ENCODE measurements at places on chromosomes 1 and 21.

- DNase-seq = no peak
Measured at GRCh38 chr1:12409681-12410080, 179.9 kb downstream of the VPS13D start.

DNA sequence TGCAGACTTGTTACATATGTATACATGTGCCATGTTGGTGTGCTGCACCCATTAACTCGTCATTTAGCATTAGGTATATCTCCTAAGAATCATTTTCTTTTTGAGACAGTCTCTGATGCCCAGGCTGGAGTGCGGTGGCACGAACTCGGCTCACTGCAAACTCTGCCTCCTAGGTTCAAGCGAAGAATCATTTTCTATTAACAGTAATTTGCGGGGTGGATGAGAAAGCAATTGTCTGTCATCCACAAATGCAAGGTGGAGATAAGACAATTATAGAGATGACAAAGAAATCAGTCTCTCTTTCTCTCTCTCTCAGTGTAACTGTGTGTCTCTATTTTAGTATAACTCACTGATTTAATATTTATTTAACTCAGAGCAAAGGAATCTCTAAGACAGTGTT lies 131.0 kb upstream of the KIAA1614 start:
- no peak for DNase-seq

DNA sequence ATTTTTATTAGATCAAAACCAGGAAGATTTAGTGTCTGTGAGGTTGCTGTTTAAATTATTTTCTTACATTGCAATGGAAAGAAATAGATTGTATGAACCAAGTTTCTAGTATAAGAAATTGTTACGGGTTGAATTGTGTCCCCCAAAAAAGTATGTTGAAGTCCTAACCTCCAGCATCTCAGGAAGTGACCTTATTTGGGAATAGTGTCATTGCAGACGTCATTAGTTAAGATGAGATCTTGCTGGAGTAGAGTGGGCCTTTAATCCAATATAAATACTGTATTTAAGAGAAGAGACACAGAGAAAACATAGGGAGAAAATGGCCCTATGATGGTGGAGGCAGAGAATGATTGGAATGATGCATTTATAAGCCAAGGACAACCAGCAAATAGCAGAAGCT lies 188.7 kb upstream of the SAMSN1 start:
- DNase-seq = no peak

DNA sequence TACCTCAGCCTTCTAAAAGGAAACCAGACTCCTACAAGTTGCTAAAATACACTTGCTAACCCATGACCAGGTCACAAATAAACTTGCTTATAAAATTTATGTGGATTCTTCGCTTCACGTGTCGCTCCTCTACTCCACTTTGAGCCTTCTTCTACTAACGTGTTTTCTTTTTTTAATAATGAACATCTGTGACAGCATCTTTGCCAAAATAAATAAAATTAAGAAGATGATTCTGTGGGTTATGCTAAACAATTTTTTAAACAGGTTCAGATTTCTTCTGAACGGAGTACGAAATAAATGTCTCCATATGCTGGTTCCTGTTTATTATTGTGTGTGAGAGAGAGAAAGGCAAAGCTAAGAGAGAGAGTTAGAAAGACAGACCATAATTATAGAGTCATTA lies 735.8 kb downstream of the LTN1 start:
- DNase-seq = no peak
